ENCODE measurements at places on chromosomes 4 and X.

GRCh38 chr4:1987721-1988326 lies 20.9 kb downstream of the NELFA start:
- DNase-seq: no peak

GRCh38 chr4:4402966-4403365 lies 16.1 kb downstream of the NSG1 start:
- no peak for DNase-seq

GRCh38 chr4:177964061-177964460 lies 521.8 kb upstream of the AGA start:
- DNase-seq: no peak

DNA sequence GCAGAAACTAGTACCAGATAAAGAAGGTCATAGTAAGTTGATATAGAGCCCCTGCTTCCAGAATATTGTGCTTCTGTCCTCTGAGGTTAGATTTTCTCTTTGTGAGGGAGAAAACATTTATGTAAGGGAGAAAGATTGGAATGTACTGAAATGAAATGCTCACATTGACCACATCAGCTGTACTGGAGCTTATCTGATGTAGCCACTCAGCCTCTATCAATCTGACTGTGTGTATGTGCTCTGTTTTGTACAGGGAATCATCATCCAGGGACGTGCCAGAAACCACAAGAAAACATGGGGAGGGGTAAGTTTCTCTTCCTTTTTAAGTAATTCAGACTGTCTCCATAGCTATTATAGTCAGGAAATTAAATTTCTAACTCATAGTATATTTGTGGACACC lies 56.8 kb downstream of the PRRG1 start:
- peak; percentile 4 for DNase-seq

Measured in AG08396 (cell line).